ENCODE measurements at places on chromosomes 3 and 15.

DNA sequence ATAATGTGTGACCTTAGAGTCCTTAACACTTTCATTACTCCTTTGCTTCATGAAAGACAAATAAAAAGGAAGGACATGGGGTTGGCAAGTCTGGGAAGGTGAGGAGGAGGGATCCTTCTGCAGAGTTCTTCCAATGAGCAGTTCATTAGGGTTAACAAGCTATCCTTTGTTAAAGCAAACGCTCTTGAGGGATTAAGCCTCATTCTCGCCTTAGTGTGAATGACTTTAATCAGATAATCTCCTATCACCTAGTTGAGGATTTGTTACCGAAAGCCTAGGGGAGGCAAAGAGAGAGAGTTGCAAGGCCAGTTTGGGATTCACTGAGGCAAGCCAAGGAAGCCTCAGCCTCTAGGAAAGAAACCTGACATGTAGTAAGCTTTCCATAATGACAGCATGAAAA lies 7.4 kb upstream of the MBNL1 start:
- DNase-seq, result no peak

DNA sequence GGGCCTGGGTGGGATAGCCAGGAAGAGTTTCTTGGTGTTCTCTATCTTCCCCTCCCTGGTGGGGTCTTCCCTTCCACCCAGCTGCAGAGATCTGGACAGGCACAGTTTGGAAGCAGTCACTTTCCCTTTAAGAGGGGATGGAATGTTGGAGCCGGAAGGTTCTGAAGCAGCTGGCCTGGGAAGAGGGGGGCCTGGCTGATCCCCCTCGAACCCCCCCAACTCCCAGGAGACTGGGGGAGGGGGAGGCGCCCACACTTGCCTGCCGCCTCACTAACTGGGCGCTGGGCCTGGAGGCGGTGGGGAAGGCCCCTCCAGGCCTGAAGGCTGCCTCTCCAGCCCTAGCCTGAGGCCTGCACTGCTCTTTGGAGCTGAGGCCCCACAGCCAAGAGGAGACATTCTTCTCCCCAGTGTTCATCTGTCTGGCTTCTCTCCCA lies 1.4 kb downstream of the DVL3 start:
- DNase-seq, result peak; percentile 39

GRCh38 chr3:62445275-62445674 lies 71.9 kb upstream of the FEZF2 start:
- peak; percentile 55 for DNase-seq

DNA sequence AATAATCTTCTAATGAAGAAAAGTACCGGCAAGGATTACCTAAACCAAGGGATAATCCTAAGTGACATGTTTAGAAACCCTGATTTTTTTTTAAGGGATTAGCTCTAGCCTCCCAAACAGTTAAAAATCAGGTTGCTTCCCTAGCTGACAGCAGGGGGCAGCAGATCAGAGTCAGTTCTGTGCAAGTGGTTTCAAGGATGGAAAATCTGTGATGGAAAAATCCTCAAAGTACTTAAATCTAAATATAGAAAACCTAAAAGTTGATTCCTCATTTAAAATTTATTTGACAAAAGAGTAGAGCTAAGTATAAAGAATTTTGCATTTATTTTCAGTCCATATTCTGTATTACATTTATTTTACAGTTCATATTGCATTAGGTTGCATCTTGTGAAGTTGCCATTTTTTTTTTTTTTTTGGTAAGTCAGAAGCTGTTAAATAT lies 107.6 kb downstream of the PEX5L start:
- DNase-seq, result peak; percentile 45

DNA sequence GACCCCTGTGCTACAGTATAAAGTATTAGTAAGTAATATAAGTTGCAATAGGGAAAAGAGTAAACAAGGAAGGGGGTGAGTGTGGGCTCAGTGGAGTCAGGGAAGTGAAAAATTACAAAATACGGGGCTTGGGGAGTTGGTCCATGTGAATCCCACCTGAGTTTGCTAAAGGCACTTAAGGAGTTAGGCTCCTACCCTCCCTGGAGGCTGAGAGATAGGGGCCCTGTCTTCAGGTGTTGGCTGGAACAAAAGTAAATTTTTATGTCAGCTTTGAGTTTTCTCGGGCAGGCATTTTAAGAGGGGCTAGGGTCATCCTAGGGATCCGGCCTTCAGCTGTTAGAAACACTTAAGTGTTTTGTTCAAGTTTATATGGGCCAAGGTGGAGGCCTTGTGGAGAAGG lies 8.2 kb downstream of the TRPC1 start:
- DNase-seq, result no peak

- no peak for DNase-seq
These were observed 11.2 kb downstream of the RPL32 start for GRCh38 chr3:12829886-12830784.

- no peak for DNase-seq
These were observed 40.7 kb upstream of the GMNC start for GRCh38 chr3:190903156-190903555.

DNA sequence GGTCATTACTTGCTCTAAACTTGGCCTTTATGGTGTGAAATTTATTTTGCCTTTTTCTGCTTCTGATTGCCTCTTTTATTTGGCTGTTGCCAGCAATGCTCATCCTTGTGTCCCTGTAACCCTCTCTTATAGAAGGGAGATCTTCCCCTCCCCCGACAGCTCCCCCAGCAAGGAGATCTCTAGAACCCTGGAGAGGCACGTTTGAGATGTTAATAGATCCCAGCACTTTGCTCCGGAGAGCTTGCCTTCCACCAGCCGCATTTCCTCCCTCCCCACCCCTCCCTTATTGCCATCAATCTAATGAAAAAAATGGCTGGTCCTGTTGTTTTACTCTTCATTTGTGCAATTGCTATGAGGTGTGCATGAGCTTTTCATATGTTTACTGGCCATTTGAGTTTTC lies 18.2 kb downstream of the TRIM71 start:
- no peak for DNase-seq

DNA sequence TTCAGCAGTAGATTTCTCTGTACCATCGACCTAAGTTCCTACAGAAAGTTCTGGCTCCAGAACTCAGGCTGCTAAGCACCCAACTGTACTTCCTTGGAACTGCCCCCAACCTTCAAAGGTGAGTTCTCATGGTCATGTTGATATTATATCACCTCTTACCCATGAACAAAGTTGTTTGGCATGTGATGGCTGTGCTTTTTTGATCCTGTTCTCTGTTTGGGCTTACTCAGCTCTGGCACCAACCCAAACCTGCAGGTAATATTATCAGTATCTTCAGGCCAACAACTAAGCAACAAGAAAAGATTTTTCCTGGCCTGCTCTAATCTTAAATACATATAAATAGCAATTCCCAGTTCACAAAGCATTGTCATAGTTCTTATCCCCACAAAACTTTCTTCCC lies 318.7 kb upstream of the LMCD1 start:
- no peak for DNase-seq

DNA sequence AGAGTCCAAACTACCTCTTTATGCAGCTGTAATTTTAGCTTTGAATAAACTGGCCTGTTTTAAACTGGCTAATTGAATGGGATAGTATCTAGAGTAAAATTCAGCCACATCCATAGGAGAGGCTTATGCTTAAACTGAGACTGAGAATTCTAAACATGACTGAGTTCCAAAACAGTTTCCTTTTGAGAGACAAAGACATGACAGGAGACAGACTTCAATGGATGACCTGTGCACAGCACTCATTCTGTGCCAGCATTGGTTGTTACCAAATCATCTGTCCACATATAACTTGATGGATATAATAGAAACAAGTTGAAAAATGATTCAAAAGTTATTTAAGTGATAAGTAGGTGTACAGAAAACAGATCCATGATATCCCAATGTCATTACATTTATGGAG lies 20.9 kb downstream of the IL12A start:
- no peak for DNase-seq

DNA sequence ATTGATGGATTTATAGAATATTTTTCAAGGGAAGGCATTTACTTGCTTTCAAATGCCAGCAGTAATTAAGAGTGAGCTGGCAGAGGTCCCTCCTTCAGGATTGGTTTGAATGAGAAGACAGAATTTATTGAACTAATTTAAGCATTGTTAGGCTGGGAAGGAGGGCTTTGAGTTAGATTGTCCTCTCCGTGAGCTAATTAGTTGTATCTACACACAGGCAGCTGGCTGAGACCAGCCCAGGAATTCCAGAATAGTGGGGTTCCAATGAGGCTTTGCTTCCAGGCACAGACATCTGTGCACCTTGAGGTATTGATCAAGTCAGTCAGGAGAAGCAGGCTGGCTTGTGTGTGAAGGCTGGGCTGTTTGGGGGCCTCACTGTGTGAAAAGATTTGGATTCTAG lies 124.0 kb upstream of the WNT5A start:
- DNase-seq, result no peak

DNA sequence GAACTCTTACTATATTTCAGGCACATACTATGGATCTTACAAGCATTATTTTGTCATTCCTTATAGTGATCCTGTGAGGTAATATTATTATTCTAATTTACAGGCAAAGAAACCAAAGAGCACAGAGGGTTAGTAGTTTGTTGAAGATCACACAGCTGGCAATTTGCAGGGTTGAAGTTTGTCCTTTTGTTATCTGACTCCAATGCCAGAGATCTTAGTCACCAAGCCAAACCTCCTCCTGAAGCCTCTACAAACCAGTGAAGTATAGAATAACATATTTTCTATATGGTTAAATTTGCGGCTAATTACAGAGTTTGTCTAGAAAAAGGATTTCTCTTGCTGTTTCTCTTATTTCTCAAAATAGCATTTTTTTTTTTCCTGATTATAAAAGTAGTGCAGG lies 11.2 kb downstream of the ISLR2 start:
- no peak for DNase-seq

GRCh38 chr15:40102897-40103858 lies 5.5 kb downstream of the BMF start:
- peak; percentile 49 for DNase-seq

GRCh38 chr3:167851171-167851570 lies 115.7 kb downstream of the SERPINI1 start:
- DNase-seq, result no peak

DNA sequence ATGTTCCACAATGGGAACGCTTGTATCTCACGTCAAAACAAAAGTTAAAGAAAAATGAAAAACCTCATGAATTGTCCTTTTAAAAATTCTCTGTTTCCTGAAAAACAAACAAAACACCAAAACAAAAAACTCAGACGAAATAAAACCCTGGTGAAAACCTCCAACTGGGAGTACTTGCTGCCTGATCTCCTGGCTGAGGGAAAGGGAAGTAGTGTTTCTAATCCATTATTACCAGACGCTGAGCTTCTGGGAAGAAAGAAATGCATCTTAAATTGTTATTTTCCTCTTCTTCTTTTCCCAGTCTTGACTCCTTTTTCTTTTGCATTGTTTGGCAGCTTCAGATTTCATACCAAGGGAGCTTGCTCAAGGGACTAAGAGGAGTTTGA lies 243.2 kb upstream of the RGMA start:
- DNase-seq, result no peak

- DNase-seq, result no peak
These were observed 14.2 kb upstream of the ANKDD1A start for GRCh38 chr15:64897345-64897985.

DNA sequence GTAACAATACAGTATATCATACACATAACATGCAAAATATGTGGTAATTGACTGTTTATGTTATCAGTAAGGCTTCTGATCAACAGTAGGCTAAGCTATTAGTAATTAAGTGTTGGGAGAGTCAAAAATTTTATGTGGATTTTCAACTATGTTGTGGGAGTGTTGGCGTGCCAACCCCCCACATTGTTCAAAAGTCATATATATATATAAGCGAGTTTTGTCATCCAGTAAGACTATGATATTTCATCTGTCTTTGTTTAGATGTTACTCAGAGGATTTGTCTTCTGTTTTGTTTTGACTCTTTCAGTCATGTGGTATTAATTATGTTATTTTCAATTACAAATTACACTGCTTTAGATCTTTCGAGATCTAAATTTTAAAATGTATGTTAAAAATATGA lies 51.0 kb upstream of the RAP2B start:
- no peak for DNase-seq

All from ACHN (cell line).